NCI-H1930 (cell line): ENCODE measurements at places on chromosomes 7 and 10.
A peak's percentile ranks its signal among the peaks of the same experiment; 100 is the strongest.

- DNase-seq, result no peak
Measured at GRCh38 chr7:82760074-82760473, 316.5 kb upstream of the CACNA2D1 start.

DNA sequence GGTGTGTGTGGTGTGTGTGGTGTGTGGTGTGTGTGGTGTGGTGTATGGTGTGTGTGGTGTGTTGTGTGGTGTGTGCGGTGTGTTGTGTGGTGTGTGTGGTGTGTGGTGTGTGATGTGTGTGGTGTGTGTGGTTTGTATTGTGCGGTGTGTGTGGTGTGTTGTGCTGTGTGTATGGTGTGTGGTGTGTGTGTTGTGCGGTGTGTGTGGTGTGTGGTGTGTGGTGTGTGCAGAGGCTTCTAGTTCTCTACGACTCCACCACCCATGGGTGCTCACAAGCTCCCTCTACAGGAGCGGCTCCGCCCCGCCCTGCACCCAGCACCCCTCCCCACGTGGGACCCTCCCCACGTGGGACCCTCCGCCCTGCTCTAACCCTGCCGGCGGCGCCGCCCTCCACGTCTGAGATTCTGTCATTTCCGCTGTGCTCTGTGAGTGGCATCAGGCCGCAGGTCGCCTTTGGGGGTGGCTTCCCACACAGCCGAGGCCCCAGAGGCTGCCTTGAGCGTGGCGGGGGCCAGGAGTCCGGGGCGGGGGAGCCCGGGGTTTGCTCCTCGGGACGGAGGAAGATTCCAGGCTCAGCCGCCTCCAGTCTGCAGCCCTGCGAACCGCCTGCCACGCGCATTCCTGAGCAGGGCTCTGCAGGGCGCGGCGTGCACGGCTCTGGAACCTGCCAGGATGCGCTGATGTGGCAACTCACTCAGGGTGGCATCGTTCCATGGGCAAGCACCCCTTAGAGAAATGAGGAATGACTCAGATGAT is 37.0 kb upstream of the DNAJB6 start:
- DNase-seq, result no peak

GRCh38 chr7:155931396-155932085 is 119.3 kb upstream of the SHH start:
- no peak for DNase-seq

GRCh38 chr7:120680985-120681384 is 177.0 kb downstream of the TSPAN12 start:
- no peak for DNase-seq

DNA sequence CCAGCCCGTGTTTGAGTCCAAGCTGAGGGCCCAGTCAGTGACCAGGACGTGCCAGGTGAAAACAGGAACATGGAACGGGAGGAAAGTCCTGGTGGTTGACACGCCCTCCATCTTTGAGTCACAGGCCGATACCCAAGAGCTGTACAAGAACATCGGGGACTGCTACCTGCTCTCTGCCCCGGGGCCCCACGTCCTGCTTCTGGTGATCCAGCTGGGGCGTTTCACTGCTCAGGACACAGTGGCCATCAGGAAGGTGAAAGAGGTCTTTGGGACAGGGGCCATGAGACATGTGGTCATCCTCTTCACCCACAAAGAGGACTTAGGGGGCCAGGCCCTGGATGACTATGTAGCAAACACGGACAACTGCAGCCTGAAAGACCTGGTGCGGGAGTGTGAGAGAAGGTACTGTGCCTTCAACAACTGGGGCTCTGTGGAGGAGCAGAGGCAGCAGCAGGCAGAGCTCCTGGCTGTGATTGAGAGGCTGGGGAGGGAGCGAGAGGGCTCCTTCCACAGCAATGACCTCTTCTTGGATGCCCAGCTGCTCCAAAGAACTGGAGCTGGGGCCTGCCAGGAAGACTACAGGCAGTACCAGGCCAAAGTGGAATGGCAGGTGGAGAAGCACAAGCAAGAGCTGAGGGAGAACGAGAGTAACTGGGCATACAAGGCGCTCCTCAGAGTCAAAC is 5.2 kb downstream of the GIMAP5 start:
- DNase-seq, result no peak

GRCh38 chr7:121992068-121992467 is 119.1 kb downstream of the PTPRZ1 start:
- no peak for DNase-seq

DNA sequence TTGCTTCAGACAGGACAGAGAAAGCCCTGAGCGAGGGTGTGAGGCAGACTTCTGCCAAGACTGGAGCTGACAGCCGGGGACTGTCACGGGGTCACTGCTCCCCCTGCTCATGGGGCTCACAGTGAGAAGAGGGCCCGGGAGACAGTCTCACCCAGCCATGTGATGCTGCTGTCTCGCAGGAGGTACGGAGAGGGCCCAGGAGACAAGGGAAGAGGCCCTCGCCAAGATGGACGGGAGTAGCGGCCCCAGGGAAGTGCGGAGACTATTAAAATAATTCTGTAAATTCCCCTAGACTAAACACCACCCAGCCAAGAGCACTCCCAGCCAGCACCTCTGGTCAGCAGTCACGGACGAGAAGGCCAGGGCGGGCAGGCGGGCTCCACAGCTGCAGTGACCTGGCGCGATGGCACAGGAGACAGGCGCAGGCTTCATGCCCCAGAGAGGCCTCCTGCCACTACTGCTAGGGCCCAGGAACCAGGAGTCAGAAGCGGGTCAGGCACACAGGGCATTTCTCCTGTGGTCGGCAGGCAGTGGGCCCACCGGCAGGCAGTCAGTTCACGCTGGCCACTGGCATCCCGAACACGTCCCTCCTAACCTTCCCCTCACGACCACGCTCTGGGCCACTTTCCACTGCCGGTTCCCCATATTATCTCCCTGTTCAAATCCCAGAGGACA is 24.1 kb downstream of the WDR86 start:
- DNase-seq, result no peak

DNA sequence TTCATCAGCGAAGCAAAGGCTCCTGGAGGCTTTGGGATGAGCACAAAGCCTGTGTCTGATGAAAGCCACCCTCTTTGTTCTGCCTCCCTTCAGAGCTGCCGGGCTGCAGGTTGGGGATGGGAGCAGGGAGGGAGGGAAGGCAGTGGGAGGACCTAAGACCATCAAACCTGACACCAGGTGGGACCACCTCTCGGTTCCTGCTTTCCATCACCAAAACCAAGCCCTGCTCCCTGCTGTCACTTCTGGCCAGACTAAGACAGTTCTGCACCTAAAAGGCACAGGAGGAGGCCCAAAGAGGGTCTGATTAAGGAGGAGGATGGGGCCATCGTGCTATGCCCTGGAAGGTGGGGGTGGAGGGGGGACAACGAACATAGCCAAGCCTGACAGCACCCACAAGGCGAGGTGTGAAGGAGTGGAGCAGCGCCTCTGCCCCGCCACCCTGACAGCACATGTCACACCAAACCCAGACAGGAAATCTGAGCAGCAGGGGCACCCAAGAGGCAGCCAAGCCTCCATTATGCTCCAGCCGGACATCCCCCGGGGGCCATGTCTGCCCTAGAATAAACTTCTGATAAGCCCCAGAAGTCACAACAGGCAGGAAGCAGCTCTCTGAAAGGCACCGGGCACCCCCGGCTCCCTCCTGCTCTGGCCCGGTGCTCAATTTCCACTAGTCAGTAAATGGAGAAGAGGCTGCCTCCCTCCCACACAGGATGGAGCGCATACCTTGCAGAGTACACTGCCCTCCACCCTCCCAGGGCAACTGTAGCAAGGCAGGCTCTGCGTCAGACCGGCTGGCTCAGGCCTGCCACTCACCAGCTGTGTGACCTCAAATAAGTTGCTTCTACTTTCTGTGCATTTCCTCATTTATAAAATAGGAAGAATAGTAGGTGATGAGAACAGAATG is 48.9 kb downstream of the DLG5 start:
- no peak for DNase-seq

- DNase-seq, result no peak
Measured at GRCh38 chr7:8908889-8909288, 475.5 kb downstream of the NXPH1 start.

- DNase-seq, result peak; percentile 76
Measured at GRCh38 chr10:68231106-68231816, 652 bp downstream of the ATOH7 start.

DNA sequence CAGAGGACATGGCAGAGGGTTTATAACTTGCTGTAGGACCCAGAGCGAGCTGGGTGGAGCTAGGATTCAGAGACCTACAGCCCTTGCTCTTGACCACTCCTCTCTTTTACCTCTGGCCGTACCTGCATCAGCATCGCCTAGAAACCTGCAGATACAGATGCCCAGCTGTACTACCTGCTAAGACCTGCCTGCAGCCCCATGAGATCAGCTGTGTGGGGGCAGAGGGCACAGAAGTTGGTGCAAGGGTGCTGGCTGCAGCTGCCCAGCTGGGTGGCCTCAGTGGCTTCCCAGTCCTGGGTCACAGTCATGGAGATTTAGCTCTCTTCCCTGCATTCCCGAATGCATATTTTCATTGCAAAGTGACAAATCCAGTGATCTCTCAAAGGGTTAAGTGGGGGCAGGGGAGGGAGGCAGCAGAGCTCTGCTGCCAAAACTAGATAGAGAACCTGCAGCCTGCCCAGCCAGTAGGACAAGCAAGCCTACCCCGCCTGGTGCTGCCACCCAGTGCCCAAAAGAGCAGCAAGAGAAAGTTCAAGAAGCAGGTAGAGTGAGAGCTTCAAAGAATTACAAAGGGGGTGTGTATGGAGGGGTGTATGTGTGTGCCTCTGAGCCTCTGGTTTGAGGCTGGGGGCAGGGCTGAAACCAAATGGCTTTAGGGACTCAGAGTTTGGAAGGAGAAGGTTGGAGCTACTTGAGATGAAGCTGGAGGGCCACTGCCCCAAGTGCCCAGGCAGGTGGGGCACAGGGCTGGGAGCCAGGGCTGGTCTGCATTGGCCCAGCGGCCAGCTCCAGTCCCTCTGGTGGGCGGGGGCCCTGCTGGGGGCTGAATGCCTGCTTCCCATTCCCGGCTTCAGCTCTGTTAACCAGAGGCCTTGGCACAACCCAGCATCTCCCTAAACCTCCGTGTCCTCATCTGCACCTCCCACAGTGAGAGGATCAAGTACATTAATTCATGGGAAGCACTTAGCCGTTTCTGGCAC is 6.9 kb downstream of the FAM241B start:
- DNase-seq, result no peak

- DNase-seq, result no peak
Measured at GRCh38 chr7:77352665-77353406, 63.3 kb downstream of the GSAP start.

DNA sequence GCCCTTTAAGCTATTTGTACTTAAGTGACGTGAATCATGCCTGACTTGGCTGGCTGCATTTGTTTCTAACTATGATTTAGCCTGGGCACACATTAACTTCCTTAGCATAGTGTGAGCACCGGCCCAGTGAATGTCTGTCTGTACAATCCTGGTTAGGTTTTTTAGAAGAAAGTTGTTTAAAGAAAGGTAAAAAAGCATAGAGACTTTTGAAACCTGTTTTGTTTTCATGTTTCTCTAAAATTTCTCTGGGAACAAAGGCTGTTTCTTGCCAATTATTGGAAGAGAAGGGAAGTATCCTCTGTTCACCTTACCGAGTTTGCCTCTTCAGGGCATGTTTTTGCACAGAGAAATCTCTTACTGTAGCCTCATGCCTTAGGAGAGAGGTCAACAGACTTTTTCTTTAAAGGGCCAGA is 42.9 kb upstream of the MET start:
- DNase-seq, result no peak
